AML-193 (cell line): ENCODE measurements at places on chromosomes 12 and 14.
A peak's percentile ranks its signal among the peaks of the same experiment; 100 is the strongest.

- no peak for DNase-seq
Observed at GRCh38 chr14:27845241-27845850, 921.2 kb upstream of the FOXG1 start.

DNA sequence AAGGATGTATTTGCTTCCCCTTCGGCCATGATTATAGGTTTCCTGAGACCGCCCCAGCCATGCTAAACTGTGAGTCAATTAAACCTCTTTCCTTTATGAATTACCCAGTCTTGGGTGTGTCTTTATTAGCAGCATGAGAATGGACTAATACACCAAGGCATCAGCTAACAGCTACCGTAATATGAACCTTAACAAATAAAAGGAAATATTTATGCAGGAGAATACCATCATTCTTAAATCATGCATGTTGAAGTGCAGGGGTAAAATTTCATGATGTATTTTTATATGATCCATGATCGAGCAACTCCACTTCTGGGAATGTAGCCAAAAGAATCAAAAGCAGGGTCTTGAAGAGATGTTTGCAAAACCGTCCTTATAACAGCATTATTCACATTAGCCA, 379.0 kb downstream of the NPAS3 start:
- no peak for DNase-seq

DNA sequence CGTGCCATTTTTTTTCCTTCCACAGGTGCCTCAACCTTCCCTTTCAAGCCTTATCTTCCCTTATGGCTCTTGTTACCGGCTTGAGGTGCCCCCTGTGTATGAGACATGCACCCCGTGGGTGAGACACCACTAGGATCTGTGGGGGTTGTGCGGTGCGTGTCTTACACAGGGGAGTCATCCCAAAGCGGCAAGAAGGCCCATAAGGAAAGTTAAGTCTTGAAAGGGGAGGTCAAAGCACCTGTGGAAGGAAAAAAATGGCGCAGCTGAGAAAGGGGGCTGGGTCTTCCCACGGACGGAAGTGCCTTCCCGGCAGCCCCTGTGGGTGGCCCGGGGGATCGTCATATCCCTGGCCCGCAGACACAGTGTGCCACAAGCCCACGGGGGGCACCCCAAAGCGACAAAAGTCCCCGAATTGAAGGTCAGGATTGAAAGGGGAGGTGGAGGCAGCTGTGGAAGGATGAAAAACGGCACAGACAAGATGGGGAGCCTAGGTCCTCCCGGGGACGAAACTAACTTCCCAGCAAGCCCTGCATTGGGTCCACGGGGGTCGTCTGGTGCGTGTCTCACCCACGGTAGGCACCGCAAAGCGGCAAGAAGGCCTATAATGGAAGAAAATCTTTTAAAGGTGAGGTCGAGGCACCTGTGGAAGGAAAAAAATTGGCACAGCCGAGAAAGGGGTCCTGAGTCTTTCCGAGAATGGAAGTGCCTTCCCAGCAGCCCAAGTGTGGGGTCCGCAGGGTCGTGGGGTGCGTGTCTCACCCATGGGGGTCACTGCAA, 273.3 kb downstream of the ALG10 start:
- no peak for DNase-seq

GRCh38 chr12:127745469-127746212, 521.3 kb upstream of the TMEM132C start:
- no peak for DNase-seq

GRCh38 chr12:42468341-42468821, 121.2 kb downstream of the PRICKLE1 start:
- no peak for DNase-seq

DNA sequence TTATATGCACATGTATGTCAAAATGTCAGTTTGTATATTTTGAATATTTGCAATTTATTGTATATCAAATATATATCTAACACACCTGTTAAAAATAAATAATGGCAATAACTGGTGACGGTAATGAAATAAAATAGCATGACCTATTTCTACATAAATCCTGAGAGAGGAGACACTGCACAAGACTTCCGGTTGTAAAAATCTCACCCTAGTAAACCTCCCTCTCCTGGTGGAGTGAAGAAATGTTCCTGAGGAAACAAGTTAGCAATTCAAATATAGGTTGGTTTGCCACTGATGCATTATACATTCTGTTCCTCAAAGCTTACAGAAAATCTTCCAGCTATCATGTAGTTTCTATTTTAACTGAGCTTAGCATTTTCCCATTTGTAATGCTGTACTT, 166.1 kb upstream of the SYT10 start:
- no peak for DNase-seq

DNA sequence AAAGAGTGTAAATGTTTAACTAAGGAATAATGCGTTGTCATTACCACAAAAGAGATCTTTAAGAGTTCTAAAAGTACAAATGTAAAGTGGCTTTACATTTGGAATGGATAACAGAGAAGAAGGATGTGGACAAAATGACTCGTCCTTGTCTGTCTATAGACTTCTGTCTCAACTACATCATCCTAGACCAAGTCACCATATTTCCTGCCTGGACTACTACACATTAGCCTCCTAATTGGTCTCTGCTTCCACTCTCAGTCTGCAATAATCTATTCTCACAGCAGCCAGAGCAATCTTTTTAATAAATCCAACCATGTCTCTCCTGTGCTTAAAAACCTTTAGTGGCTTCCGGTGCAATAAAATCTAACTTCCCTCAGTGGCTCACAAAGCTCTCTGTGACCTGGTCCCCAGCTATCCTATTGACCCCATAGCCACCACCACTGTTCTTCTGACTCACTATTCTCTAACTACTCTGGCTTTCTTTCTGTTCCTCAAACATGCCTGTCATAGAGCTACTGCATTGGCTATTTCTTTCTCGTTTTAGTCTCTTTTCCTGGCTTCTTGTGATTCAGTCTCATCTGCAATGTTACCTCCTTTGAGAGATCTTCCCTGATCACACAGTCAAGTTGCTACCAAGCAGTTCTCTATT, 91.1 kb downstream of the MYF5 start:
- no peak for DNase-seq

- no peak for DNase-seq
Observed at GRCh38 chr12:119594399-119594730, 791 bp downstream of the TMEM233 start.

GRCh38 chr12:12719496-12719895, 2.3 kb downstream of the CDKN1B start:
- peak; percentile 65 for DNase-seq

- no peak for DNase-seq
Observed at GRCh38 chr12:65779091-65779642, 45.1 kb upstream of the HMGA2 start.

DNA sequence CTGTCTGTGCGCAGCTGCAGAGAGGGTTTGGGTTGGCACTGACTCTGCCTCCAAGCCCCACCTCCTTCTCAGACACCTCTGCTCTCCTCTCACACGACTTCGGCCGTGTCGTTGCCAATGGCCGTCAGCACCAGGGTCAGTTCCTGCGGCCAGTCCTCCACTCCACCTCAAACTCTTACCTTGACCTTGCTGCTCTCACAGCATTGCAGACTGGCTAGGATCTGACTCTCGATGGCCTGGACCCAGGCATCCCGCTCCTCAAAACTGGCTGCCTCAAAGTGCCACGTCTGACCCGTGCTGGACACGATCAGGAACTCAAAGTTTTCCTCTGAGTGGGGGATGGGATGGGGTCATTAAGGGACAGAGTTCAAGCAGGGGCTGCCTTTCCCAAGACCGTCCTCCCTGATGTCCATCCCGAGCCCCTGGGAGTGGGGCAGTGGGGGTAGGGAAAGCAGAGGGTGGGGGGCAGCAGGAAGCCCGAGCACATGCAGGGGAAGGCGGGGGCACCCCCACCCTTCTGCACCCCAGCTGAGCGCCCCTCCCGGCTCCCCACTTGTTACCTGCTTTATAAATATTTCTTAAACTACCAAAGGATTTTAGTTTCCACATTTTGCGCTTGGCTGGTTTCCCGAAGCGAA, 10.7 kb downstream of the AGAP2 start:
- DNase-seq, result no peak

DNA sequence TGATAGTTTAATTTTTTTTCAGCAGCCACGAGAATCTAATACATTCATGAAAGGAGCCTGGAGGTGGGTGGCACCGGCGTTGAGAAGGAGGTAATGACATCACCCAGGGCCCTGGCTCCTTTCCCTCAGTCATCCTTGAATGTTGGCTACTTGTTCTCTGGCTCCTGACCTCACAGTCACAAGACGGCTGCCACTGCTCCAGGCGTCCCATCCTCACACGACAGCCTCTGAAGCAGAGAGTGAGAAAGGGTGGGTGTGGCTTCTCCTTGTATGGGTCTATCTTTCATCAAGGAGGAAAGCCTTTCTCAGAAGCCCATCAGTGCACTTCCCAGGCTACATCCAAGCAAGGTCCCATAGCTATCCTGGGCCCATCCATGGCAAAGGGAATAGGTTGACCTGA, 207.6 kb upstream of the C14orf180 start:
- DNase-seq, result no peak

- no peak for DNase-seq
Observed at GRCh38 chr12:65327207-65328076, 49.0 kb downstream of the MSRB3 start.

GRCh38 chr14:93186956-93187355, 1.8 kb downstream of the LYSET start:
- DNase-seq, result no peak

DNA sequence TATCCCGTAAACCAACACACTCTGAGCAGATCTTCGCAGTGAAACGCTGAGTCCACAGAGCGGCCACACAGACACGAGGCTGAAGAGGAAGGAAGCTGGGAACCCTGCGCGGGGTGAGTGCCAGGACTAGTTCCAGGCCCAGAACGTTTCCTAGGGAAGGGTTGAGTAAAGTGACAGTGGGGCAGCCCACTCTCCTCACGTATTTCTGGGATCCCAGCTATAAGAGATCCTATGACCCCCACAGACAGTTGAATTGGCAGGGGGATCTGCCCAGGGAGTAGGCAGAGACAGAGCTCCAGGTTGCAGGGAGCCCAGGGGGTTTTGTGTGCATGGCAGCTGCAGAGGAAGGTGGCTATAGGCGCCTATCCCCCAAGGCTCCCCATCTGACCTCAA, 51.1 kb downstream of the GTF2A1 start:
- peak; percentile 39 for DNase-seq

GRCh38 chr14:77641534-77642341, 25.3 kb upstream of the SPTLC2 start:
- DNase-seq, result peak; percentile 83

- DNase-seq, result no peak
Observed at GRCh38 chr12:119088685-119089379, 89.9 kb upstream of the HSPB8 start.

- DNase-seq, result no peak
Observed at GRCh38 chr14:56514663-56515371, 64.8 kb upstream of the TMEM260 start.

DNA sequence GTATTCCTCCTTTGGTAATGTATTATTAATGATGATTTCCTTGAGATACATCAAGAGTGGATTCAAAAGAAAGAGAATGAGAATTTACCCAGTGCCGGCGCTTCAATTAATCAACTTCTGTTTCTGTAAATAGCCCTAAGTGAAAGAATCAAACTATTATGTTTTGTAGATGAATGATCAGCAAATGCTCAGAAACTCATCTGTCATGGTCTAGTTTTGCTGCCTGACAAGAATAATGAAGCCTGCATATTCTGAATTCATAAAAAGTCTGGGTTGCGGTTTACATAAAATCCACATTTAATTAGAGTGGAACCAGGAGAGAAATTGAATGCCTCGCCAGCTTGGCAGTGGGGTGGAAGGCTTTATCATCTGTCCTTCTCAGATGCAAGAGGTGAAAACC, 325.3 kb downstream of the GALC start:
- no peak for DNase-seq

DNA sequence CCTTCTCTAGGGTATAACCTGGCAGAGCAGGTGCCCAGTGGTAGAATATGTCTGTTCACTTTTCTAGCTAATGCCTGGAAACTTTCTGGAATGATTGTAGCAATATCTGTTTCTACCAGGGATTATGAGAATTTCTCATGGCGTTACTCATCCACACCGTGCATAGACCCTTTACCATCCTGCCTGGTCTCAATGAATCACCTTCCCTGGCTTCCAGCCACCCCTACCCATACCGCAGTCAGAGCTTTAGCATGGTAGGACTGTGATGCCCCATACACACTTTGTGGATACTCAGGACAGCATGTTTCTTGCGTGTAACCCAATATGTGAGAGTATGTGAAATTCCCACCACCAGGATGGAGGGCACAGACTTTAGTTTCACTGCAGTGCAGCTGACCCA, 45.4 kb downstream of the TUNAR start:
- DNase-seq, result no peak

DNA sequence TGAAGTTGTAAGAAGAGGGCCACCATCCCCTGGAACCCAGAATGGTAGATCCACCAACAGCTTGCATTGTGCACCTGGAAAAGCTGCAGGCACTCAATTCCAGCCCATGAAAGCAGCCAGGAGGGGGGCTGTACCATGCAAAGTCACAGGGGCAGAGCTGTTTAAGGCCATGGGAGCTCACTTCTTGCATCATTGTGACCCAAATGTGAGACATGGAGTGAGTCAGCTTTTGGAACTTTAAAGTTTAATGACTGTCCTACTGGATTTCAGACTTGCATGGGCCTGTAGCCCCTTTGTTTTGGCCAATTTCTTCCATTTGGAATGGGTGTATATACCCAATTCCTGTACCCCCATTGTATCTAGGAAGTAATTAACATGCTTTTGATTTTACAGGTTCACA, 50.8 kb downstream of the SLC16A7 start:
- no peak for DNase-seq

- DNase-seq, result no peak
Observed at GRCh38 chr12:102955926-102956737, 1.3 kb upstream of the ASCL1 start.

- DNase-seq, result no peak
Observed at GRCh38 chr12:102439426-102440405, 40.6 kb downstream of the IGF1 start.

DNA sequence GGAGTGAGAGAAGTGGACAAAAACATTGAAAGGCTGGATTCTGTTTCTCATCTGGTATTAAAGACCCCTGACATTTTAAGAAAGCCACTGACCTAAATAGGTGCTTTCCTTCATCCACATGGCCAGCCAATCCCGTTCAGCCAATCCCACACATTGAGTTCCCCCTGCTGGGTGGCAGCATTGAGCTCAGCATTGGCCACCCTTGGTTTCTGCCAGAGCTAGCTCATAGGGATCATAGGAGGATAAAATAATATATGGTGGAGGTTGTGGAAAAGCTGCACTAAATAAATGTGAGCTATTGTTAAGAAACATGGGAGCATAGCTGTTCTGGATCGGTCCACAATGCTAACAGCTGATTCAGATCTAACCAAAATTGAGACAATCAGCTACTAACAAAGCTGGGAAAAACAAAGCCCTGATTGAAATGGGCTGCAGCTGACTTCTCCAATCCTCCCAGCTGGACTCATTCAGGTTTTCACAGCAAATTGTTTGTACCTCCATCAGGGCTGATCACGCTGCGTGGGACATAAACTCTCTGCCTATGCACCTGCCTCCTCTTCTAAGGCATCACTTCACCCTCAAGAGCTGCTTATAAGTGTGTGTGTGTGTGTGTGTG, 256.5 kb downstream of the EMP1 start:
- no peak for DNase-seq

- DNase-seq, result no peak
Observed at GRCh38 chr14:65686761-65687160, 274.2 kb downstream of the FUT8 start.
